ENCODE measurements at places on chromosomes 13 and 19. TPM values are rescaled to one million over a fixed set of nuclear protein-coding genes. Genes with fewer than 3 reads are reported as not detected.
A peak's percentile ranks its signal among the peaks of the same experiment; 100 is the strongest.

ZNF536 gene
- 18.7 TPM for total RNA-seq

SLITRK5 gene
- total RNA-seq: 5.3 TPM

RFC3 gene
- total RNA-seq: 54.2 TPM

GRCh38 chr19:11208561-11209471, 11.5 kb upstream of the KANK2 start:
- DNase-seq: peak; percentile 46

GRCh38 chr19:13208672-13209483, 58.7 kb downstream of the IER2 start:
- no peak for DNase-seq

- no peak for DNase-seq
These were observed 31.9 kb downstream of the ATP4B start for GRCh38 chr13:113625965-113626721.

GRCh38 chr19:2113439-2114211, 16.9 kb downstream of the IZUMO4 start:
- DNase-seq: no peak

DNA sequence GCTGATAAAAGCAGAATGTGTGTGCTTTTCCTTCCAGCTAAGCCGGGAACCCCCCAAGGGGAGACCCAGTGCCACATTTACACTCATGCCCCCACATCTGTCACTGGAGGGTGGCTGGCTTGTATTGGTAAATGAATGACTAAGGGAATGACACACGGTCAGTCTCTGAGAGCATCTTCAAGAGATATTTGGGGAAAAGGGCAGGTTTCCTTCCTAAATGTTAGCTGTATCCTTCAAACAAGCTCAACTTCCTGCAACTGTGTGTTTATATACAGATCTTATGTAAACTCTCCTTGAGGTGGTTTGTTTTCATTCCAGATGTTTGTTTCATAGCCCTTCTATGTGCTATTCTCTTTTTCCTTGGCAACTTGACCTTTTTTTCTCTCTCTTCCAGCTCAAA, 192.6 kb downstream of the COL4A1 start:
- DNase-seq: no peak

DNA sequence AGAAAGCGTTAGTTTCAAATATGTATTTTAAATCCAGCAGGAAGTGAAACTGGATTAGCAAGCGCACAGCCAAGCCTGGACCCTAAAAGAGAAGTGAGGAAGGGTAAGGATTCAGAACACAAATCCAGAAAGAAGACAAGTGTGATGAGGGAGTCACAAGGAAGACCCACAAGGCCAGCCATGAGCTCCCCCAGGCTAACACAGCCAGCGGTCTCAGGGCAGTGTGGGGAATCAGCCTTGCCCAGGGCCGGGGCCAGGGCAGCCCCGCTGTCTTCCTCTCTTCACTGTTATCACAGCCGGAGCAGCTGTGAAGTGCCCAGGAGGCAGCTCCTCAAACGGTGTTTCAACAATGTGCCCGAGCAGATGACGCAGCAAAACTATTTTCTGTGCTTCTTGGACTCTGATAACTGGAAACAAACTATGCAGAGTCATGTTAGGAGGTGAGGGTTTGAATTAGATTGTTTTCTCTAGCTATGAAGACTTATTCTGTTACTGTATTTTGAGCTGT, 12.2 kb upstream of the CDC16 start:
- no peak for DNase-seq

DNA sequence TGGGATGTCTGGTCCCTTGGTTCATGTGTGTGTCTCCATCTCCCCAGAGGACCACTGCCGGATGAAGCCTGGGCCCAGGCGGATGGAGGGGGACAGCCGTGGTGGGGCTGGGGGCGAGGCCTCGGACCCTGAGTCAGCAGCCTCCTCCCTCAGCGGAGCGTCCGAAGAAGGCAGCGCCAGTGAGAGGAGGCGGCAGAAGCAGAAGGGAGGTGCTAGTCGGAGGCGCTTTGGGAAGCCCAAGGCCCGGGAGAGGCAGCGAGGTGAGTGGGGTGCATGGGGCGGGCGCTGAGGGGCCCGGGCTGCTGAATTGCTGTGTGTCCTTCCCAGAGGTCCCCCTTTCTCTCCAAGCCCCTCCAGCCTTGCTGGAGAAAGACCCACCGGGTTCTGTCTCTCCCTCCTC, 3.2 kb downstream of the CCDC106 start:
- DNase-seq: no peak

GRCh38 chr19:40576585-40577451, at the start of gene SHKBP1:
TSS of gene SHKBP1 (plus strand) at chr19:40576873. CDS start at chr19:40576900, 27 bp downstream.
- peak; percentile 94 for DNase-seq

- DNase-seq: no peak
These were observed 231.1 kb downstream of the ENOX1 start for GRCh38 chr13:43555667-43556066.

- DNase-seq: peak; percentile 90
These were observed 8.1 kb upstream of the SEMA6B start for GRCh38 chr19:4567584-4568071.

Measured in neural crest cell (in vitro differentiated cells).